ENCODE measurements at places on chromosomes 5 and 9. TPM values are rescaled to one million over a fixed set of nuclear protein-coding genes. Genes with fewer than 3 reads are reported as not detected.

The FBXL7 gene
- 10.3 TPM for total RNA-seq

The CNTNAP3 gene
- total RNA-seq = 1.00 TPM

The OR2S2 gene
- total RNA-seq = 0.27 TPM

The WNK2 gene
- 6.2 TPM for total RNA-seq

The EXD3 gene
- 11.8 TPM for total RNA-seq

The S100Z gene
- 1.4 TPM for total RNA-seq

The ARHGEF28 gene
- 7.6 TPM for total RNA-seq

The PPWD1 gene
- 39.0 TPM for total RNA-seq

The IFNA6 gene
- total RNA-seq = not detected

The SPATA31D4 gene
- not detected for total RNA-seq

The SLIT3 gene
- 43.8 TPM for total RNA-seq

The ANKRD34B gene
- total RNA-seq = not detected

The WDR38 gene
- not detected for total RNA-seq

The TMEM232 gene
- 2.4 TPM for total RNA-seq

The TXNDC8 gene
- not detected for total RNA-seq

The PRR16 gene
- total RNA-seq = 17.3 TPM

The SLC36A2 gene
- total RNA-seq = not detected

The GPR150 gene
- total RNA-seq = not detected

The REEP2 gene
- 3.2 TPM for total RNA-seq

The CATSPER3 gene
- total RNA-seq = not detected

The NUTM2G gene
- 0.32 TPM for total RNA-seq

The PPP3R2 gene
- not detected for total RNA-seq

The SOHLH1 gene
- total RNA-seq = not detected

The GRXCR2 gene
- not detected for total RNA-seq

The ZNF367 gene
- total RNA-seq = 3.6 TPM

The CCDC180 gene
- 2.3 TPM for total RNA-seq

The ENTPD2 gene
- total RNA-seq = 1.8 TPM

The ANAPC2 gene
- 21.3 TPM for total RNA-seq

The SLC6A19 gene
- 5.2 TPM for total RNA-seq

The PCDHGA5 gene
- 0.20 TPM for total RNA-seq

The EMB gene
- 9.8 TPM for total RNA-seq

The DAB2 gene
- total RNA-seq = 115 TPM

The NR5A1 gene
- 0.20 TPM for total RNA-seq

The BHMT gene
- total RNA-seq = 14.1 TPM

The LOX gene
- total RNA-seq = 98.2 TPM

The SMIM33 gene
- not detected for total RNA-seq

The CFAP90 gene
- total RNA-seq = 0.08 TPM

The CD74 gene
- total RNA-seq = 51.1 TPM

The ATP10B gene
- total RNA-seq = 5.2 TPM

The CER1 gene
- total RNA-seq = 0.53 TPM

The PAX5 gene
- total RNA-seq = not detected

The HTR1A gene
- total RNA-seq = 0.57 TPM

The C5orf58 gene
- total RNA-seq = not detected

The TAF1L gene
- total RNA-seq = not detected

The MACIR gene
- 25.5 TPM for total RNA-seq

The AQP3 gene
- 101 TPM for total RNA-seq

The SNCAIP gene
- 19.1 TPM for total RNA-seq

The SLC6A7 gene
- 0.88 TPM for total RNA-seq

The SUSD3 gene
- 11.4 TPM for total RNA-seq

The C9orf152 gene
- 1.2 TPM for total RNA-seq

The ROPN1L gene
- 0.28 TPM for total RNA-seq

The MELK gene
- total RNA-seq = 12.5 TPM

The NTRK2 gene
- total RNA-seq = 3.4 TPM

The PCDHB9 gene
- 1.2 TPM for total RNA-seq
